Epithelial cell of proximal tubule (primary cell): ENCODE measurements at places on chromosomes 3 and 15. TPM values are rescaled to one million over a fixed set of nuclear protein-coding genes. Genes with fewer than 3 reads are reported as not detected.

DNA sequence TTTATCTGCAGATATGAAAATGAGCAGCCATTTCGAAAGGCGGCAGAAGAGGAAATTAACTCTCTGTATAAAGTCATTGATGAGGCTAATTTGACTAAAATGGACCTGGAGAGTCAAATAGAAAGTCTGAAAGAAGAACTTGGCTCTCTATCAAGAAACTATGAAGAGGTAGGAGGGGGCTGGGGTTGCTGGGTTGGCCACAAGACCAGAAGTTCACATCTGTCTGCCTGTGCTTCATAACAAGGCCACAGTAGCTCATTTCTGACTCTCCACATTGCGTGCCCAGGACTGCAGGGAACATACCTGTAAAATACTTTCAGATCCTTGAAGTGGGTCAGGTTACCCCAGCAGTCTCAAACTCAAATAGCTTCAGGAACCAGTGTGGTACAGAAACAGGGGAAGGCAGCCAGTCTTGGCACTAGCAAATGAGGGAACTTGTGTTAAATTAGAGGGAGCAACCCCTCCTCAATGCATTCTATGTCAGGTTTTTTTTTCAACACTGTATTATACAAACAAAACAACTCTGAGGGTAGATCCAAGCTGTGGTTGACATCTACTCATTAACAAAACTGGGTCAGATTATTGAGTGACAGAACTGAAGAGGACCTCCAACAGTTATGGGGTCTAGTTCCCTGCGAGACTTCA lies 48.7 kb downstream of the BFSP2 start:
- DNase-seq, result no peak

Gene BUB1B
- total RNA-seq, result 59.8 and 86.4 TPM in 2 replicates

DNA sequence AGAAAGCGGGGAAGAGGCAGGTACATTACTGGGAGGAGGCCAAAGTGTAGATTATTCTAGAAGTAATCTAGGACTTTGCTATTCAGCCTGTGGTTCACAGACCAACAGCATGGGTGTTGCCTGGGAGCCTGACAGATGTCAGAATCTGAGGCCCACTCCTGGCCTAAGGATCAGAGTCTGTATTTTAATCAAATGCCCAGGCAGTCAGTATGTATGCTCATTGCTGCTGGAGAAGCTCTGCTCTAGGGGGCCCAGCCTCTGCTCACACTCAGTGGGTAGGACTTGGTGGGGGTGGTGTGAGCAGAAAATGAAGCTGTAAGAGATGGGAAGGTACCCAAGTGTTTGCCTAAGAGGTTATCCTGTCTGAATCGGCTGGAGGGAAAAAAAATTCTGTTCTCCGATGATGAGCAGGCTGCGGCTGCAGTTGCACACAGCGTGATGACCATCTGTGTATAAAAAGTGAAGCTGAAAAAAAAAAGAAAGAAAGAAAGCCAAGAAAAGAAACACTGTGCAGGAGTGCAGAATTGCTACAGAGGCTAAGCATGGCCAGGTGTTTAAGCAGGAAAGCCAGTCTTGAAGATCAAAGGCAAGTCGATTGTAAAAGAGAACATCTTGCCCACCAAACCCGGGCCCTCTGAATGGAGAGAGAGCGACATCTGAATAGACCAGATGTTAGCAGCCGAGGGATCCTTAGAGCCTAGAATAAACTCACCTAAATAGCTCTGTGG lies 65.2 kb downstream of the EIF4E3 start:
- DNase-seq, result no peak

Gene LYZL4
- not detected in 2 replicates for total RNA-seq
